CMK (cell line): ENCODE measurements at places on chromosomes 5 and 9.

- DNase-seq, result peak; percentile 92
These were observed 21.7 kb downstream of the CXXC5 start for GRCh38 chr5:139669662-139670368.

DNA sequence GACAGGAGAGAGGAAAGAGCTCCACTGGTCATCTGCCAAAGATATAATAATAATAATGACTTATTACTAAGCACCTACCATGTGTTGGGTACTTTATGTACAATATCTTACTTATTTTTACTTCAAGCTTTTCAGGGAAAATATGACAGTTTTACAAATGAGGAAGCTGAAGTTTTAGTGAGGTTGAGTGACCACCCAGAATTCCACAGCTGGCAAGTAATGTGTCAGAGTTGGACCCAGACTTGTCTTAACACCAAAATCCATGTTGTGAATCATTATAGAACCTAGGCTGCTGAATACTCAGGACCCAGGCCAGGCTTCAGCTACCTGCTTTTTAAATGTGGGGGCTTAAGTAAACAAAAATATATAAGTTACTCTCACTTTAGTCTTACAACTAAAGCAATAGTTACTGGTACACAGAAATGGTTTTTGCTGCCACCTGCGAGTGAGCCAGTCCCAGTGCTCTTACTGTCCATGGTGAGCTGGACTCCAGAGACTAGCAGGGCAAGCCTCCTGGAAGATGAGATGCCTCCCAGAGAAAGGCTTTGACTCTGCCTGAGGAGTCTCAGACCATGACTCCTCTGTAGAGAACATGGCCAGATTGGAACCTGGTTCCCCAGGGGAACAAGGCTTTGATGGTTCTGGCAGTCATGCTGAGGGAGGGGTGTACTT lies 29.9 kb downstream of the RUSC2 start:
- no peak for DNase-seq

DNA sequence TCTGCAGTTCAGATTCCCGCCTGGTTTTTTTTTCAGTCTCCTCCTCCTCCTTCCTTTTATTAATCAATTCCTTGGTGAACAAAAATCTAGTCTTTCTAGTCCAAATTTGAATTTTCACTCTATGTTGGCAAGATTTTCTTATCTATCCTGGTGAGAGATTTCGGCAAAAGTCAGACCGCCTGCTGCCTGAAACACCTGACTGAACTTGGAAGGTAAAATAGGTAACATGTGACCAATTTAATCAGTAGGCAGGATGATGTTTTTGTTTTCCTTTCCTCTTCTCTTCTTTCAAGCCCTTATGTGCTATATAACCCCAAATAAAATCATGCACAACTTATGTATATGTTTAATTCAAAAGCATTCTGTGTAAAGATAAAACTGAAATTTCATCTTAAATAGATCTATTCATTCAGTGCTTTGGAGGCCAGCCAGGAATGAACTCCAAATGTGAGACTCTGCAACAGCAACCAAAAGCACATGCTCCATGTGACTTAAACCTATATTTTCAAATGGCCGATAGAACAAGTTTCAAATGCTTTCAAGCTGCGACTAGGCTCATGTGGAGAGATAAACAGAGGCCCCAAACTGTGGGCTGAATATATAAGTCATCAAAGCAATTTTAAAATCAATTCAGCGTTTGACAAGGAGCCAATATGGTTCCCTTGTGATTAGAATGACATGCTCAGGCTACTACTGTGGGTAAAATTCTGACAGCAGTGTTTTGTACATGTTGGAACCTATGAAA lies 100.4 kb upstream of the SEMA6A start:
- no peak for DNase-seq

DNA sequence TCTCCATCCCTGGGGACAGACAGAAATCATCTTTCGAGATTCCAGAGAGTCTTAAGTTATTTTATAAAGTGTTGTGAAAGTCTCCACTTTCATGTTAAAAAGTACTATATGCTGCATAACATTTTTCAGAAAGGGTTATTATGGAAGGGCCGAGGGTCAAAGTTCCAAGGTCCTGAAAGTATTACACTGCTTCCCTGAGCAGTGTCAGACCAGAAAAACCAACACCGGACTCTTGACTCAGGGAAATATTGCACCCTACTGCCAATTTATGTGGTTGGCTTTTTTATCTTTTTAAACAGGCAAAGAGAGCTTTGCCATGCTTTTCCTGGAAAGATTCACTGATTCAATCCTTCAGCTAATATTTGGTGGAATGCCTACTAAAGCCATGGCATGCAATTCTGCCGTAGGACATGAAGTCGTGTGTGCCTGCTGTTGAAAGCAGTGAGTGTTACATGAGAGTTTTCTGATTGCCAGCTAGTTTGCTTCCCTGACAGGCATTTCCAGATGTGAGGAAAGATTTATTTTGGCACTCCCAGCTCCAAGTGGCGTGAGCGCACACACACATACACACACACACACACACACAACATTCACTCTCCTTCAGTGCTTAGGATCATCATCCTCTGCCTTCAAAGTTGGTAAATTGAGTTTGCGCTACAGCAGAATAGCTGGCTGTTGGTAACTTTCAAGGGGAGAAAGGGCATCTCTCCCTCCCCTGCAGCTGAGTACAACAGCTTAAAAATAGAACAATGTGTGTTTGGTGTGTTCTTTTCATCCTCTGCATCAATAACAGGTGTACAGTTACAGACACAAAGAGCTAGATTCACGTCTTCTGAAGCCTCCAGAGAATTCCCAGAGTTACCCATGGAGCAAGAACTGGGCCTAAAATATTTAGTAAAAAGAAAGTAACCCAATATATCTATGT lies 45.6 kb downstream of the SLC1A3 start:
- DNase-seq, result no peak

- DNase-seq, result peak; percentile 0
These were observed 246.5 kb downstream of the PTPRD start for GRCh38 chr9:10366171-10366779.

DNA sequence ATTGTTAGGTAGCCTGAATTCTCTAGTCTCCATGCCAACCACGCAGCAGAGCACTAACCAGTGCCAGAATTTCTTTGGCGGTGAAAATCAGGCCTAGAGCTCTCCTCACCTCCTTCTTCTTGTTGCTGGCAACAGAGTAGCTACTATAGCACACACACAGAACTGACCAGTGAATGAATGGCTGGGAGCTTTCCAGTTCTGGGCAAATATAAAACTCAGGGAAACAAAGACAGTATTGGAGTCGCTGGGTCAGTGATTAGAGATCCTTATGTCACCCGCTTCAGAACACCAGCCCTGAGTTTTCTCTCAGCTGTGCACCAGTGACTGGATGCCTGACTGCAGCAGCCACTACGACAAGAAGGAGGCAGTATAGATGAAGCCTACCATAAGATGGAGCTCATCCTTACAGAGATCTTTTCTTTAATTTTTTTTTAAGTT lies 26.9 kb upstream of the FEM1C start:
- no peak for DNase-seq

DNA sequence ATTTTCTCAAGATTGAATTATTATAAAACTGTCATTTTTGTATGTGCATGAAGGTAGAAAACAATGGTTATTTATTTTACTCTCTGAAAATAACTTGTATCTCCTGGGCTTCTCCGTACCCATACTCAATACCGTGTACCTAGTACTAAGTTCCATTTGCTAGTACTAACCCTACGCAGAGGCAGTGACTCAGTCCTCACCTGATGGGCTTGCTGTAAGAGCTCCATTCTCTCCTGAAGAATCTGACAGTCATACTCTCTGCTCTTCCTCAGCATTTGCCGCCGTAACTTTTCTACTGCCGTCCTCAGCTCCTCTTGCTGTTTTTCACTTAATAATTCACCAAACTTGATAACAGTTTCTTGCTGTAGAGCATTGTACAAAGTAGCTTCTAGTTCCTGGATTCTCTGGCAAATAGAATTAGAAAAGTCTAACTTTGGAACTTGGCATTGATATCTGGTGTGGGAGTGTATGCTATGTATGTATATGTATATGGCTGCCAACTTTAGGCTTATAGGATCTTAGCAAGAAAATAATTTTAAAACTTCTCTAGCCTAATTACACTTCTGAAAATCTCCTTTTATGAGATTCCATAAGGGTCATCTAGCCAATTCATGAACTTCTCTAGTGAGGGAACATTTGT lies 108.0 kb upstream of the DPYSL3 start:
- no peak for DNase-seq

DNA sequence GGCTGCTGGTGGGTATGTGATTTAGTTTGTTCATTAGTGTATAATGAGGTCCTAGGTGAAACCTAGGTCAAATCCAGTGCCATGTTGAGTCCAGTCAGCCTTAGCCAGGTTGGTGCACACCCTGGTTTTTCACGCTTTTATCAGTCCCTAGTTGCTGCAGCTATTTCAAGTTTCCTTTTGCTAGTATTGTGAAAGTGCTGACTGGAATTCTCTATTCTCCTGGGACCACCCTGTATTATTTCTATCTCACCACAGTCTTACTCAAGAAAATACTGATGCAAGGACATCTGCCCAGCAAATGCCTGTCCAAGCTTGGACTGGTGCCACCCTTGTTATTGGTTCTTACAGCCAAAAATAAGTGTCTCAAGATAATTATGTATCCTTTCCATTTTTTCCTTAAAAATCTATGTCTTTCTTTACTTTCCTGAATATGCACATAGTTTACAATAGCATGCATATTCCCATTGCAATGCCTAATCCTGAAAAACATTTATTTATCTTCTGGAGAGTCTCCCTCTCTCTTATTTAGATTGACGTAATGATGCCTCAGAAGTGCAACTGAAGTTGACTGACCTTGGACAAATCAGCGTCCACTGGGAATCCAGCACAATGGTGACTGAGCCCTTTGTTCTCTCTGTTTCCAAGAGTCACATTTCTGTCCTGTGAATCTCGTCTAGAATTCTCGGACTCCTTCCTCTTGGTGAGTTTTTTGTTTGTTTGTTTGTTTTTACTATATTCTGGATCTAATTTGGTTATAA lies 1075.0 kb downstream of the CDH9 start:
- no peak for DNase-seq

DNA sequence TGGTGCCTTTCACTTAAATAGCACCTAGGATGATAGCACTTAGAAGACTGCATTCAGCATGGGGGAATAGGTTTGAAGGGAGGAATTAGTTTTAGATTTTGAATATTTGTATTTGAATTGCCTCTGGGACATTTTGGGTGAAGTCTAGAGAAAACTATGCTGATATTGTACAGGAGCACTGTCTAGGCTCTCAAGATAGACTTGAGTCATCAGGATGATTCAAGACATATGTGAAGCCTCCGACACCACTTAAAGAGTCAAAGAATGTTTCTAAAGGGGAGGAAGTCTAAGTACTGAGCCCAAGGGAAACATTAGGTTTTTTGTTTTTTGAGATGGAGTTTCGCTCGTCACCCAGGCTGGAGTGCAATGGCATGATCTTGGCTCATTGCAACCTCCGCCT lies 63.9 kb upstream of the CCDC180 start:
- no peak for DNase-seq

GRCh38 chr9:92488681-92489550 lies 6.6 kb upstream of the ASPN start:
- no peak for DNase-seq

GRCh38 chr5:3357291-3357690 lies 238.3 kb upstream of the IRX1 start:
- no peak for DNase-seq

DNA sequence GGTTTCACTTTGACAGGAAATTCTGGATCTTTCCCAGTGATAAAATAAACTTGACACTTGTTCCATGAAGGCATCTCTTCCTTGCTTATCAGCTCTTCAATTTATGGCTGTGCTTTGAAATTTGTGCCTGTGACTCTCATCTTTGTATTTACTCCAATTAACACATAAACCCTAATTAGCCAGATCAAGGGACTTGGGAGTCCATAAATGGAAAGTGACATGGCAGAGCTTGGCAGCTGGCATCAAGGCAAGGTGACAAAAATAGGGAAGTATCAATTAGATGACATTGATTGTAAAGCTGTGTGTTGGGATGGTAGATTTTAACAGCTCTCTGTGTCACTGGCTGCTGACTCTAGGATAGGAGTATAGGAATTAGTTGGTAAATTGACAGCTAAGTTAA lies 133.9 kb downstream of the PBX3 start:
- DNase-seq, result no peak

GRCh38 chr9:90926936-90927335 lies 125.3 kb downstream of the SYK start:
- no peak for DNase-seq

DNA sequence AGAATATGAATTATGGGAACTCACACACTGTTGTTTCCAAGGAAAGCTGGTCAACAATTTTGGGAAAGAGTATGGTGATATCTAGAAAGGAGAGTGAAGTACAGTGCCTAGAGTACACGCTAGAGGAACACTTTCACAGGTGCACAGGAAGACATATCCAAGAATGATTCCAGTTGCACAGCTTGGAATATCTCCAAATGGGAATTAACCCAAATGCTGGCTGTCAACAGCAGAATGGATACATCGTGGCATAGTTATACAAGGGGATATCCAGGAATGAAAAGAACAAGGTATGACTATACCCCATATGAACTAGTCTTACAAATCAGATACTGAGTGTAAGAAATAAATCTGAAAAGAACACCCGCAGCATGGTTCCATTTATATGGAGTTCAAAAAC lies 231.3 kb downstream of the FSTL4 start:
- no peak for DNase-seq

- peak; percentile 3 for DNase-seq
These were observed 81.7 kb downstream of the ADAMTS19 start for GRCh38 chr5:129541648-129542251.

DNA sequence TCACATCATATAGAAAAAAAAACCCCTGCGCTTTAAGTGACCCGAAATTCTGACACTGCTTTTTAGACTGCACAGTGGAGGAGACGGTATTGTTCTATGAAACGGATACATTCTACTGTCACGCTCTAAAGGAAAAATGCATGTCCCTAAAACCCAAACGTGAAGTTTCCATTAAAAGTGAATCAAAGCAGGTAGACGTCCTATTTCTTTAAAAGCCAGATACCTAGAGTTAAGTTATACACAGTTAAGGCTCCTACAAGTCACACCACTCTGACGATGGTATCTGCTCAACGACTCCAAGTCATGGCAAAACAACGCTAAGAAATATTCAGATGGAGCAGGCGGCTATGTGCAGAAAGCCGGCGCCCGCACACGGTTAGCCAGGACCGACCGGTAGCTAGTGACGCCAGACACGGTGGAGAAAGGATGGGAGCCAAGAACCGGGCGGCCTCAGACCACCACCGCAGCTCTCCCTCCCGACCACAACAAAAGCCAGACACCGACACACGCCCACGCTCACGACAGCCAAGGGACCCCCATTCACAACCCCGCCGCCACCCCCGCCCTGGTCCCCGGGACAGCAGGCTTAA lies 734 bp downstream of the SKP1 start:
- DNase-seq, result no peak

- no peak for DNase-seq
These were observed 355.0 kb upstream of the PANK3 start for GRCh38 chr5:168934169-168934568.
